ENCODE measurements at places on chromosomes 1 and 21.

DNA sequence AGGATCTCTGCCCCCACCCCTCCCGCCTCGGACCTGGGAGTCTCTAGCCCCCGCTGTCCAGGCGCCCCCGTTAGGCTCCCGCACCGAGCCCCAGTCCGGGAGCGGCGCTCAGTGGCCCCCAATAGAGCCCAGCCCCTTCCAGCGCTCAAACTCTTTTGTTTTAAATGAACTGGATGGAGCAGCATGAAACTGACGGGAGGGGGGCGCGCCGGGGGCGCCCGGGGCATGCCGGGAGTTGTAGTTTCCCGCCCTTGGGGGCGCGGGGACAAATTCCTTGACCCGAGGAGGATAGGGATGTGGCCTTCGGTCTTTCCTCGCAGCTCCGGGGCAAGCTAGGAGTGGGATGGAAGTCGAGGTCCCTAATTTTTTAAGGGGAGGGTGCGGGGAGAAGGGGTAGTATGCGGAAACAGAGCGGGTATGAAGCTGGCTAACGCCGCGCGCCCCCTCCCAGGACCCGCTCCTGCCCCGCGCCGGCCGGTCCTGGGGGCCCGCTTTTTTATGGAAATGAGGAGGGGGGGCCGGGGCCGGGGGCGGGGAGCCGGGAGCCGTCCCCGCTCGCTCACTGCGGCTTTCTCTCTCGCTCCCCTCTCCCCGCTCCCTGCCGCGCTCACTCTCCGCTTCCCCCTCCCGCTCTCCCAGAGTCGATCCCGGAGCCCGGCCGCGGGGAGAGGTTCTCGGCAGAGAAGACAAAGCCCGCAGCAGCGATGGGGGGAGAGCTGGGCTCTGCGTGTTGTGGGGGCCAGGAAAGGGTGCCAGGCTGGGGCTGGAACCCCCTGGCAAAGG lies at the start of gene MEX3A:
Gene MEX3A, minus strand, starts transcription at position 157 of the 783 bp plus-strand sequence. CDS start 467 bp downstream, outside the sequence.
- peak; percentile 65 for DNase-seq

DNA sequence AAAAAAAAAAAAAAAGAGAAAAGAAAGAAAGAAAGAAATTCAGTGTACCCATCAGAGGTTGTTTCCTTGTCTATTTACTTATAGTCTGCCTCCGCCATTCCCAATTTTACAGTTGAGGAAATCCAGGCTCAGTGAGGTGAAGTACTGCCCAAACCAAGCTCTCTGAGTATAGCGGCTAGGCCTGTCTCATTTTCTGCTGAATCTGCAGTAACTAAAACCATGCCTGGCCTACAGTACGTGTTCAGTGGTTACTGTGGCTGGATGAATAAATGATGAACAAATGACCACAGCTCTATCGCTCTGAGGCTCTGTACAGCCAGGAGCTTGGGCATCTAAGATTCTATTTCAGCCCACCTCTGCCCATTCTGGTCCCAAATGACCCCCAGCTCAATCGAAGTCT lies 24.3 kb downstream of the RAP1GAP start:
- no peak for DNase-seq

DNA sequence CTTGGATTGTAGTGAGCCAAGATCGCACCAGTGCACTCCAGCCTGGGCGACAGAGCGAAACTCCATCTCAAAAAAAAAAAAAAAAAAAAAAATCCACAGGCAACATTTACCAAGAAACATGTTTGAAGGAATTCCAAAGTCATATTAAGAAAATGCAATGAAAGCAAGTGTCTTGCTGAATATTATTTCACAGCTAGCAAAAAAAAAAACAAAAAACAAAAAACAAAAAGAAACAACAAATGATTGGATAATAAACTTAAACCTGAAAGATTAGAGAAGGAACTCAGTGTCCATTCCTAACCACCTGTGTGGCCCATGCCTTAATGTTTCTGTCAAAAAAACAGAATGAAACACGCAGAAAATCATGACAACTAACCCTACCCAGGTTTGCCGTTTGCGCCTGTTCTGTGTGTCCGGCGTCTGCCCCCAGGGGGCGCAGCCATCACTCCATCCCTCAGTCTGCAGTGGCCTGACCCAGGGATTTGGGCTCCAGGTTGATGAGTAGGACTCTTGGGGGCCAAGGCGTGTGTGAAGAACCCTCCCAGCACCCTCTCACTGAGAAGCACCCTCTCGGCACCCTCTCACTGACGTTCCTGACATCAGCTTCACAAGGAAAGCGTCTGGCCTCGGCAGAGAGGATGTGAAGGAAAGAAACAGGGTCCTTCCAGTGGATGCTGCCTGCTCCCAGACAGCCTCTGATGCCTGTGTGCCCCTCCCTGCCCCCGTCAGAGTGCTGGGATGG lies 19.2 kb upstream of the PTTG1IP start:
- DNase-seq = no peak

GRCh38 chr1:229434005-229434640 lies at the start of gene ACTA1:
Gene ACTA1, minus strand, starts transcription at chr1:229434094. Its CDS starts 979 bp downstream, at chr1:229433115.
- DNase-seq = no peak

DNA sequence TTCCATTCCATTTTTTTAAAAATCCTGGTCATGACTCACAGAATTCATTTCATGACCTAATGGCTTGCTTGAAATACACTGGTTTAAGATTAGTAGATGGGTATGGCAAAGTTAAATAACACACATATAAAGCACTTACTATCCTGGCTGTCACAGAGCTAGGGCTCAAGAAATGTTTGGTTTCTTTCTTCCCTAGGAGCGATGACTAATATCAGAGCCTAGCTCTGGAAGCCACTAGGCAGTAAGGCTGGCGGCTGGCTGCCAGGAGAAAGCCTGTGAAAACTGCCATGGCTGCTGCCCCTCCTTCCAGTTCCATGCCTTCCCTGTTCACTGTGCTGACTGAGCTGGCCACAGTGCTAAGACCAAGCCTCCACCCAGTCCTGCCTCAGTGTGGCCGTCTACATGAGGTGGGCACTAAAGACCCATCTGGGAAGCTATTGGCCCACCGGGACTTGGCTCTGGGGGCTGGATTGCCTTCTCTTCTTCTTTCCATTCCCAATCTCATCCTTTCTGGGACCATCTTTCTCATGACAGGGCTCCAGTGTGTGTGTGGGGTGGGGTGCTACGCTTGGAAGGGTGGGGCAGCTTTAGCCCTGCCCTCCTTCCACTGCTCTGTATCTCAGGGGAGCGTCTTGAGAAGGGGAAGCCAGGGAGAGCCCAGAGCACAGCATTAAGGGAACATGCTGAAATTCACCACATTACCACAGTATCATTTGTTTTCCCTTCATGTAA lies 10.8 kb upstream of the ASCL5 start:
- DNase-seq = peak; percentile 46

Data from kidney glomerular epithelial cell (primary cell).